ENCODE measurements at places on chromosomes 1 and 21. TPM values are rescaled to one million over a fixed set of nuclear protein-coding genes. Genes with fewer than 3 reads are reported as not detected.

The LAMC2 gene
- total RNA-seq, result not detected

The NUF2 gene
- total RNA-seq, result 1.2 TPM

DNA sequence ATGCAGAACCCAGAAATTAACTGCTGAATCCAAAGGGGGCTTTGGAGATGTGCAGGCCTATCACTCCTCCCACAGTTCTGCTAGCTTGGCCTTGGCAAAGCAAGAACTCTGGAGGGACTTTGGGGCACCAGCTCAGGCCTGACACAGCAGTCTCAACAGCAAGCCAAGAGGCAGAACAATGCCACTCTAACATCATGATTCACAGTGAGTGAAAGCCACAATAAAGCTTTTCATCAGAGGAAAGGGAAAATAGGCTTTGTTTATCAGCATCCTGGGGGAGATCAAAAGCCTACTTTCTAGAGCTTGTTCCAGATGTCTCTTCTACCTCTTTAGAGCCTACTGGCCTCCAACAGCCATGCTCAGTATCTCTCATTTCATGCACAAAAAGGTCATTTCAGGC is 283.4 kb downstream of the KCNH1 start:
- no peak for DNase-seq
- no peaks in the 10 kb centered on the region for H3K36me3 ChIP-seq
- H3K4me3 ChIP-seq, result no peak overlapping the region
- H3K27me3 ChIP-seq, result no peaks in the 10 kb centered on the region
- no peak overlapping the region for H3K27ac ChIP-seq

DNA sequence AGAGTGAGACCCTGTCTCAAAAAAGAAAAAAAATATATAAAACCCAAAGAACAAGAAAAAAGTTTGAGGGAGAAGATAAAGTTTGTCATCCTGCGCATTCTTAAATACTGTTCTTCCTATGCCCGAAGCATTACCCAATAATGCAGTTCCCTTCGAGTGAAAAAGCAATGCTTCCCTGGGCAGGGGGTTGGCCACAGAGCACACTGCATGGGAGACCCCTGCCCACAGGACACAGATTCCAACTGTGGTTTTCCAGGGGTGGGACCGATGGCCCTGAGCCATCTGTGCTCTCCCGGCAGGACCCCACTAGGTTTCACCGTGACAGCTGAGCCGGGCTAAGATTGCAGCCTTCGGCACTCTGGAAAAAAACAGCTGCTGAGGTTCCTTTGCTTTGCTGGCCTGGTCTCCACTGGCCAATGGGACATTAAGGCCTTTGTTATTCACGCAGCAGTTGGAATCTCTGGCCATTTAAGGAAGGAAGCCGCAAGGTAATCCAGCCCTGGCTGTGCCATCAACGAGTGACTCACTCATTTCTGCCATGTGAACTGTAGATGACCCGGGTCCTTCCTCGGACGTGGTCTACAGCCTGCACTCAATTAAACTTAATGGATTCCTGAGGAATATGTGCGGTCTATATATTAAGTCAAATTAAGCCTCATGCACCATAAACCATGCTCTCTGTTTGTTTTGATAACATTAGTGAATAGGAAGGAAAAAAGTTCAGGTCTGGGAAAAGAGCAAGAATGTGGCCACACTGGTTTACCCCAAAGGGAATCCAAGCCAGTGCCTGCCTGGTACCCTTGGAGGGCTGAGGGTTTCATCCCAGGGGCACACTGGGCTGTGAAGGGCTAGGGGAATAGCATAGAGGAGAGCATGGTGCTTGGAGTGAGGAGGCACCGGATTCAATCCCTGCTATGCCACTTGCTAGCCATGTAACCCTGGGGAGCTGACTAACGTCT is 163.2 kb downstream of the ZBTB18 start:
- DNase-seq, result no peak
- no peak overlapping the region for H3K4me3 ChIP-seq
- peaks cover 8% of the 10 kb centered on the region for H3K4me1 ChIP-seq
- H3K36me3 ChIP-seq, result no peaks in the 10 kb centered on the region

GRCh38 chr1:86156566-86157455 is at the start of gene COL24A1:
Gene COL24A1, minus strand, starts transcription at chr1:86156772. Its CDS starts 376 bp downstream, at chr1:86156396.
- H3K36me3 ChIP-seq, result no peaks in the 10 kb centered on the region
- DNase-seq, result peak; percentile 9
- no peak within 1 kb of the TSS for H3K27ac ChIP-seq
- peaks cover 34% of the 10 kb centered on the region for H3K27me3 ChIP-seq

GRCh38 chr1:117606649-117607430 is 992 bp downstream of the TENT5C start:
- peak; percentile 47 for DNase-seq
- peak overlapping the region; percentile 93 for H3K27ac ChIP-seq
- peak overlapping the region; percentile 99 for H3K4me3 ChIP-seq
- H3K36me3 ChIP-seq, result peaks cover 50% of the 10 kb centered on the region

GRCh38 chr1:175563236-175563895 is 180.0 kb downstream of the TNR start:
- no peak for DNase-seq
- H3K36me3 ChIP-seq, result no peaks in the 10 kb centered on the region
- no peak overlapping the region for H3K27ac ChIP-seq
- H3K4me3 ChIP-seq, result no peak overlapping the region
- no peaks in the 10 kb centered on the region for H3K4me1 ChIP-seq

DNA sequence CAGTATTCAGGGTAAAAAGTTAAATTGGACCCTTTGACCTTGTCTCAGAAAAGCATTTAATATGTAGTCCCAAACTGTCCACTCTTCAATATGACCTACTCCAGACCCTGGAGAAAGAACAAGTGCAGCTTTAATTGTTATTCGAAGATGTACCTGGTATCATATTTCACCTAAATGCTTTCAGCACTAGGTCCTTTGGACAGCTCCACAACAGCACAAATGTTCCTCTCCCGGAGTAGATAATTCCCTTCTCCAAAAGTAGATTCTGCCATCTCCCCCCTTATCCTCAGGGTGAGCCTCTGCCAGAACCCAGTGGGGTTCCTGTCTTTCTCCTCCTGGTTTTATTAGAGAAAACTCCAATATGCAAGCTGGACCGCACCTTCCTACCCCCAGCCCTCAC is 104.5 kb upstream of the AJAP1 start:
- H3K27me3 ChIP-seq, result peaks cover 12% of the 10 kb centered on the region
- H3K27ac ChIP-seq, result no peak overlapping the region
- no peaks in the 10 kb centered on the region for H3K36me3 ChIP-seq
- DNase-seq, result no peak
- no peaks in the 10 kb centered on the region for H3K4me1 ChIP-seq
- no peak overlapping the region for H3K4me3 ChIP-seq
